ENCODE measurements at places on chromosomes 3 and 15. TPM values are rescaled to one million over a fixed set of nuclear protein-coding genes. Genes with fewer than 3 reads are reported as not detected.

DNA sequence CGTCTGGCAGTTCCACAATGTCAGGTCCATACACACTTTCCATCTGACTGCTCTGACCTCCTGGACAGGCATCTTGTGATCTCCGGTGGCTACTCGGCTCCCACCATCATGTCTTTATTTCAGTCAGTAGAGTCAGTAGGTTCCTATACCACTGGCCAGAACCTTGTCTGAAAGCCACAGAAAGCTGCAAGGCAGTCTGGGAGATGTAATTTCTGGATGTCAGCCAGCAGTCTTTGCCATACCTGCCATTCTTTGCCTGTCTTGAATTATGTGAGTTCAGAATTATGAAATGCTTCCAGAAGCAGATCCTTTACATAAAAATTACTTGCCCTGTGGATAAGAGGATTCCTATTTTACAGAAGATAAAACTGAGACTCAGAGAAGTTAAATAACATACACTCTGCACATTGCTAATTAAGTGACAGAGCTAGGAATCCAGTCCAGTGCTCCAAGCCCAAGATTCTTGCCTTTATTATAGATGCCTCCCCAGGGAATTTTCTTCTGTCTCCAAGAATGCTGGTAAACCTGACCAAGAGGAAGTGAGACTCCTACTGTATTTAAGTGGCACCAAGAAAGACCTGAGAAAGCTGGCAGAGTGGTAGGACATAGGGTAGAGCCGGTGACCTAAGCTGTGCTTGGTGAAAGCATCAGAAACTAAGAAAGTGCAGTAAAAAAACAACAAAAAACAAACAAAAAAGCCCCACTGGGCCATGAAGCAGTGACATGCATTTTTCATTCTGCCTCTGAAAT is 75.6 kb downstream of the IQCH start:
- peaks cover 17% of the 10 kb centered on the region for H3K27me3 ChIP-seq
- H3K4me3 ChIP-seq = no peak overlapping the region
- H3K4me1 ChIP-seq = no peaks in the 10 kb centered on the region
- DNase-seq = no peak
- H3K27ac ChIP-seq = no peak overlapping the region
- H3K36me3 ChIP-seq = peaks cover 7% of the 10 kb centered on the region

- DNase-seq = peak; percentile 63
- H3K36me3 ChIP-seq = no peaks in the 10 kb centered on the region
- peaks cover 27% of the 10 kb centered on the region for H3K4me1 ChIP-seq
- H3K27ac ChIP-seq = peak overlapping the region; percentile 97
Observed at GRCh38 chr15:58748852-58749531, 515 bp downstream of the ADAM10 start.

DNA sequence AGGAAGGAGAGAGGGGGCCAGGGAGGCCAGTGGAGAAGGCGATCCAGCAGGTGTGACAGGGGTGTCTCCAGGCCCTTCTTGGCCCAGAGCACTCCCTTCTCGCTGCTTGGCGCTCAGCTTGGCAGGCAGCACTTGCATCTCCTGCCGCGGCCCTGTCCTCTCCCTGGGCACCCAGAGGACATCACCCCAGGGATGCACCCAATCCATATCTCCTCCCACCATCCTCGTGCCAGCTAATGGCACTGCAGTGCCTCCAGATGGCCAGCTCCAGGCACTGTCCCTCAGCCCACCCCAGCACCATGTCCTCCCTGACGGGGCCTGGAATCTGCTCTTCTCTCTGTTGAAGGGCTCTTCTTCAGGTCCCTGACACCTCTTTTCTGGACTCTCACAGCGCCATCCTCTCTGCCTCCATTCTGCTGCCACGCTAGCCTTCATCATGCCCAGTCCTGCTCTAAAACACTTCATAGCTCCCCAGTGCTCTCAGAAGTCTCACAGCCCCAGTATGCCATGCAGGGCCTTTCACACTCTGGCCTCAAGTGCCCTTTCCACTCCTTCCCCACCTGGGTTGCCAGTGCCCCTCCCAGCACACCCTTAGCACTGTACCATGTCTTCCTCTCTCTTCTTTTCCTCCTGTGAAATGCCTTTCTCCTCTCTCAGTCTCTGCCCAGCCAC is 106.8 kb upstream of the SLC6A11 start:
- H3K36me3 ChIP-seq = no peaks in the 10 kb centered on the region
- peaks cover 4% of the 10 kb centered on the region for H3K4me1 ChIP-seq
- H3K27ac ChIP-seq = no peak overlapping the region

GRCh38 chr15:63405159-63405558 is 23.5 kb upstream of the CA12 start:
- no peak overlapping the region for H3K4me3 ChIP-seq
- H3K36me3 ChIP-seq = no peaks in the 10 kb centered on the region
- no peak overlapping the region for H3K27ac ChIP-seq
- peaks cover 6% of the 10 kb centered on the region for H3K4me1 ChIP-seq
- DNase-seq = no peak

- H3K27ac ChIP-seq = no peak overlapping the region
- peaks cover 18% of the 10 kb centered on the region for H3K4me1 ChIP-seq
- no peaks in the 10 kb centered on the region for H3K36me3 ChIP-seq
Observed at GRCh38 chr3:56855856-56856512, 54.2 kb upstream of the ARHGEF3 start.

GRCh38 chr3:194306771-194307640 is 44.1 kb downstream of the CPN2 start:
- no peaks in the 10 kb centered on the region for H3K36me3 ChIP-seq
- peaks cover 25% of the 10 kb centered on the region for H3K27me3 ChIP-seq
- H3K27ac ChIP-seq = peak overlapping the region; percentile 29

- no peak for DNase-seq
- no peaks in the 10 kb centered on the region for H3K27me3 ChIP-seq
- H3K4me3 ChIP-seq = no peak overlapping the region
- H3K4me1 ChIP-seq = no peaks in the 10 kb centered on the region
- H3K27ac ChIP-seq = no peak overlapping the region
Observed at GRCh38 chr3:89380016-89380415, 272.6 kb downstream of the EPHA3 start.

GRCh38 chr3:4865714-4866113 is 113.5 kb upstream of the BHLHE40 start:
- no peak for DNase-seq
- peaks cover 54% of the 10 kb centered on the region for H3K4me1 ChIP-seq

DNA sequence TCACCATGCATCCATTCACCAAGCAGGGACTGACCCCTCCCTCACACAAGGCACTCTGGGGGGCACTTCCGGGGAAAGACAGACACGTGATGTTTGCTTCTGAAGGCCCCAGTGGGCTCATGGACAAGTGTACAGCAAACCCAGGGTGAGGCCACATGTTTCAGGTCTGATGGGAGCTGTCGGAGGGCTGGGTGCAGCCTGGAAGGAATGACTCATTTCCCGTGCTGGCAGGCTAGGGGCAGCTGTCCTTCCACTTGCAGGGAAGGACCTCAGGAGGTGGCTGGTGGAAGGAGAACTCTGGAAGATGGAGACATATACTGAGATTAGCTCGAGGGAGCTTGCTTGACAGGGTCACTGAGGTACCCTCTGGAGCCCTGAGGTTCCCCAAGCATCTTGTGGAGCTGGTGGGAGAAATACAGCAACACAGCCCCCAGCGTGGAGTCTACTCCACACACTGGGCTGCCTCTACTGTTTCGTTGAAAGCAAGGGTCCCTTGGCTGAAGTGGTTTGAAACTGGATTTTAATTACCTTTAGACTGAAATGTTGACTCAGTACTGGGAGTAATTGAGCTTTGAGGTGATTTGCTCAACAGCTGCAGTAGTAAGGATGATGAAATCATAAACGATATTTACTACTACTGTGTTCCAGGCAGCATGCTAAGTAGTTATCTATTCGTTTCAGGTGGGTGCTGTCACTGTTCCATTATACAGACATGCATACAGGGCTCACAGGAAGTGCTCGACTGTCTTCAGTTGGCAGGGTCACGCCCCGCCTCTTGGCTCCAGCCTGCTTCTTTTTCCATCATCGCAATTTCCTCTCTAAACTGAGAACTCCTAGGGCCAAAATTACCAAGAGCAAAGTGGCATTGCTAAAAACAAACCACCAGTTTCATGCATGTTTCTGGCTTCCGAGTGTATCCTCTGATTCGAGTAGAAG is 230.4 kb downstream of the ADAMTS17 start:
- H3K27me3 ChIP-seq = peaks cover 8% of the 10 kb centered on the region
- peak overlapping the region; percentile 34 for H3K27ac ChIP-seq
- H3K4me3 ChIP-seq = no peak overlapping the region

DNA sequence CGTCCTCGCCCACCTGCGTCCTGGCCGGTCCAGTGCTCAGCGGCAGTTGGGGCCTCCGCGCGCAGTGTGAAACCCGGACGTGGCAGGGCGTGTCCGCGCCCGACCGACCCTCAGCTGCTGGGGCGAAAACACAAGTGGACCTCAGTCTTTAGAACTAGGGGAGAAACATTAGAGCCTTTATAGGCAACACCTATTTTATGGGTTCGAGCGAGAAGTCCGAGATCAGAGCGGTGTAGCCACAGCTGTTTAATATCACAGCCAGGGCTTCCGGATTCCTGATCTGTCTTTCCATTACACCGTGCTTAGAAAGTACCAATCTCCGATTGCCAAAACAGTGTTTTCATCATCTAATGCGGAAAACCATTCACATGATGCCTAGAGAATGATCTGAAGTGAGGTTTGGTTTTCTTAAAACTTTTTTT is 506 bp downstream of the RAD51 start:
- peak overlapping the region; percentile 99 for H3K27ac ChIP-seq
- peak overlapping the region; percentile 100 for H3K4me3 ChIP-seq
- peaks cover 20% of the 10 kb centered on the region for H3K4me1 ChIP-seq
- no peaks in the 10 kb centered on the region for H3K27me3 ChIP-seq

DNA sequence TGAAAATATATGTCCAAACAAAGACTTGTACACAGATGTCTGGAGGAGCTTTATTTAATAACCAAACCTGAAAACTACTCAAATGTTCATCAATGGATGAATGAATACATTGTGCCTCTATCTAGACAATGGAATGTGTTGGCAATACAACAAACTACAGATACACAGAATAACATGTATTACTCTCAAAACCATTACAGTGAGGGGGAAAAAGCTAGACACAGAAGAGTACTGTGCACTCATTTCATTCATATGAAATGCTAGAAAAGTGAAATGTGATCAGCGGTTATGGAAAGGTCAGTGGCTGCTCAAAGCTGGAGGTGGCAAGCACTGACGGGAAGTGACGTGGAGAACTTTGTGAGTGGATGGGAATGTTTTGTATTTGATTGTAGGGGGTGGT is 13.2 kb downstream of the STOML1 start:
- H3K4me3 ChIP-seq = no peak overlapping the region
- H3K27me3 ChIP-seq = peaks cover 36% of the 10 kb centered on the region
- peaks cover 8% of the 10 kb centered on the region for H3K4me1 ChIP-seq
- peaks cover 6% of the 10 kb centered on the region for H3K36me3 ChIP-seq

DNA sequence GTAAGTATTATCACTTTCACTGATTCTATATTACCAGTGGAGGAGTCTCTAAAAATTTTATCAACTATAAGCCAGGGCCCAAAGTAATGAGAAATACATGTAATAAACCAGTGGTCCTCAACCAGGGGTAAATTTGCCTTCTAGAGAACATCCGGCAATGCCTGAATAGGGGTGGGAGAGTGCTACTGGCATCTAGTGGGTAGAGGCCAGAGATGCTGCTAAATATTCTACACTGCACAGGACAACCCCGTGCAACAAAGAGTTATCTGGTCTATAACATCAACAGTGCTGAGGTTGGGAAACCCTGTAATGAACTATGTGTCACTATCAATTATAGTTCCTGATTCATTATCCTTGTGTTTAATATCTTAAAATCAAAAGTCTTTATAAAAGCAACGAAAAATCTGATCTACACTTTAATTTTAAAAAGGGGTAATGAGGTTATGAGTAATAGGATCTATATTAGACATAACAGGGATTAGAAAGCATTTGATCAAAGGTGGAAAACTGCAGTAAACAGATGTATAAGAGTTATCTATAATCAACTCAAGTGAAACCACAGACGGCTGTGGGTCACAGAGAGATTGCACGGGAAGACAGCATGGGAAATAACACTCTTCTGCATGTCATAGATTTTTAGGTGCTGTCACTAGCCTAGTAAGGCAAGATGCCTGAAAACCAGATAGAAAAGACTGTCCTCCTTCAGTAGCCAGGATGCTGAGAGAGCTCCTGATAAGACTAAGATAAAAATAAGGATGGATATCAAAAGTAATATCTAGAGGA is 2.0 kb downstream of the LYSMD2 start:
- no peaks in the 10 kb centered on the region for H3K27me3 ChIP-seq
- peaks cover 5% of the 10 kb centered on the region for H3K36me3 ChIP-seq

DNA sequence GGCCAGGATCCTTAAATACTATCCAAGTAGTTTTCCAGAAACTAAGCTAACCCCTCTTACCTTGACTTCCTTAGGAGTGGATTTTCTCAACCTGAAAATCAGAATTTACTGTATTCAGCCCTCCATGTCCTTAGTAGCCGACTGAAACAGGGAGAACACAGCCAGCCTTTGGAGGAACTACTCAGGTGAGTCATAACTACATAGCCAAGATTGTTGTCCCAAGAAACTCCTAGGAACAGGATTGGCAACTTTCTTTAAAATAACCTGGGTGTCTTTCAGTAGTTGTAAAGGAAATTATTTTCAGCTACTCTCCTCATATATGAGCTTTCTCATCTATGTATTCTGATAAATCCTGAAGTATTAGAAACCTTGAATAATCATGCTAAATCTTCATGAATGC is 22.3 kb downstream of the FANCD2OS start:
- peaks cover 22% of the 10 kb centered on the region for H3K36me3 ChIP-seq
- H3K27me3 ChIP-seq = no peaks in the 10 kb centered on the region
- H3K4me1 ChIP-seq = no peaks in the 10 kb centered on the region
- no peak for DNase-seq

- peaks cover 36% of the 10 kb centered on the region for H3K4me1 ChIP-seq
- no peak for DNase-seq
- no peak overlapping the region for H3K4me3 ChIP-seq
Observed at GRCh38 chr15:40317580-40317979, 5.9 kb upstream of the INAFM2 start.

DNA sequence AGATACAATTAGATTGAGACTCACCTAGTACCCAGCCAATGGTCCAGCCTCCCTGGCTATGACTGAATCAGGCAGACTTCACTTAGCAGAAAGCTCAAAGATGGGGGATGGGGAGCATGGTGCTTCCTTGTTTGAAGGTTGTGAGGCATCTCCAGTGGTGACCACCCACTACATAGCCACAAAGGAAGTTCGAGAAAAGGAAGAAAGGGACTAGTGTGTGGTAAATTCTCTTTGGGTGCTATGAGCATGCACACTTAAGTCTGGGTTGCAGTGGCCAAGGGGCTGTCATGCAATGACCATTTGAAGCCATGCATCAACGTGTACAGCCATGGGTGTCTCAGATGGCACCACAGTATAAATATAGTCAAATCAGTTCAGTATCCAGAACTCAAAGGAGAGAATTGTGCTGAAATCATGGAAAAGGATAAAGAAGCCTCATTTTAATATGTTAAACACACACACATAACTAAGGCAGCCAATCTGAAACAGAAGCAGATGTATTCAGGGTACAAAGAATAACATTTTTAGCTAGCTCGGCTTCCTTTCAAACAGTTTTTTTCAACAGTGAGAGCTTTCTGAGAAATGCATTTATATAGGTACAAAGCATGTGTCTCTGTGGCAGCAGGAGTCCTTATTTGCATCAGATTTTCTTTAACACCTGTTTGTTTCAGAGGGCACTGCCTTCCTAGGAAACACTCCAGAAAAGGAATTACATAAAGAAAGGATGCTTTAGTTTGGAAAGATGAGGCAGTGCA is 275.5 kb downstream of the GAP43 start:
- no peaks in the 10 kb centered on the region for H3K36me3 ChIP-seq
- H3K4me3 ChIP-seq = no peak overlapping the region
- H3K4me1 ChIP-seq = no peaks in the 10 kb centered on the region
- no peak for DNase-seq
- H3K27me3 ChIP-seq = no peaks in the 10 kb centered on the region

GRCh38 chr3:148173851-148174250 is 523.9 kb upstream of the AGTR1 start:
- no peak overlapping the region for H3K4me3 ChIP-seq
- H3K27me3 ChIP-seq = no peaks in the 10 kb centered on the region
- no peaks in the 10 kb centered on the region for H3K4me1 ChIP-seq
- no peaks in the 10 kb centered on the region for H3K36me3 ChIP-seq

Gene GHSR
- total RNA-seq = not detected

Gene KLF15
- total RNA-seq = 0.26 TPM

Gene LRRIQ4
- total RNA-seq = not detected

Gene WWTR1
- total RNA-seq = 6.7 TPM
